Caco-2 (cell line): ENCODE measurements at places on chromosomes 12 and 14.

GRCh38 chr12:12606781-12607589, 4.7 kb upstream of the CREBL2 start:
- peaks cover 12% of the 10 kb centered on the region; the same call in 1 of the 2 replicates for H3K4me1 ChIP-seq
- no peaks in the 10 kb centered on the region for H3K36me3 ChIP-seq
- H3K27ac ChIP-seq, result peak overlapping the region; percentile 7

DNA sequence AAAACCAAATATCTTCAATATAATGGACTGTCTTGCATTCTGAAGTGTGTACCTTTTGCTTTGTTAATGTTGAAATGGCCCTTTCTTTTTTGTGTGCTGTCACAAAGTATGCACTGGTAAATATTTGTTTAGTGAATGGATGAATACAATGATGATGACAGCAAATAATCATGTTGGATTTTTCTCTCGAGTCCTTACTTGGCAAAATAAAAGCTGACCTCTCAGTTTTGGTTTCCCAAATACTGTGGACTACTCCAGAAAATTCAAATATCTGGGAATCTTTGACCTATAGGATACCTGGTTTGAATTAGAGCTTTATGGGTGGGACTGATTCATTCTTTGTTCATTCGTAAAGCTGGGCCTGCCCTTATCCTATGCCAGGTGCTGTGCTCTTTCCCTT, 5.5 kb downstream of the UBE3B start:
- DNase-seq, result no peak
- H3K4me3 ChIP-seq, result no peak overlapping the region
- H3K27me3 ChIP-seq, result no peaks in the 10 kb centered on the region
- no peak overlapping the region for H3K27ac ChIP-seq
- H3K36me3 ChIP-seq, result no peaks in the 10 kb centered on the region; the same call in 1 of the 2 replicates

- no peaks in the 10 kb centered on the region for H3K36me3 ChIP-seq
- no peaks in the 10 kb centered on the region for H3K27me3 ChIP-seq
- no peaks in the 10 kb centered on the region for H3K4me1 ChIP-seq
- H3K27ac ChIP-seq, result no peak overlapping the region
- H3K4me3 ChIP-seq, result no peak overlapping the region
Observed at GRCh38 chr12:127178463-127178862, 1088.5 kb upstream of the TMEM132C start.

- no peaks in the 10 kb centered on the region for H3K27me3 ChIP-seq
- H3K36me3 ChIP-seq, result peaks cover 3% of the 10 kb centered on the region
- DNase-seq, result no peak
- H3K4me3 ChIP-seq, result no peak overlapping the region
Observed at GRCh38 chr14:73903028-73903427, 16.4 kb downstream of the ZNF410 start.

DNA sequence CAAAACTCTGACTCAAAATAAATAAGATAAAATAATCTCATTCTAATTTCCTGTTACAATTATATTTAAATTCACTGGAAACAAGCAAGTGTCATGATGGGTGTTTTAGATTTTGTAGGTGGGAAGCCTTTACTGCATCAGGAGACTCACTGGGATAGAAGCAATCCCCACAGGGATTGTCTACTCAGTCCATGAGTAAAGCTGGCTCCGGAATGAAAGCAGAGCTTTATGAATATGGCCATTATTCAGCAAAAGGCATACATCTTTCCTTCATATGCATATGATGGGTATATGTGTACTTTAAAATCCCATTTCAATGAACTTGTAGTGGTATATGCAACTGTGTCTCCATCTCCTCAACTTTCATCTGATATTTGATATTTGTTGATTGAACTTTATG, 25.4 kb upstream of the PPM1H start:
- no peak overlapping the region for H3K27ac ChIP-seq
- H3K27me3 ChIP-seq, result no peaks in the 10 kb centered on the region
- no peak for DNase-seq
- peaks cover 33% of the 10 kb centered on the region for H3K4me1 ChIP-seq
- no peaks in the 10 kb centered on the region for H3K36me3 ChIP-seq
- no peak overlapping the region for H3K4me3 ChIP-seq

- no peaks in the 10 kb centered on the region for H3K27me3 ChIP-seq
- H3K4me3 ChIP-seq, result peak overlapping the region; percentile 80
- DNase-seq, result no peak
- peak overlapping the region; percentile 91 for H3K27ac ChIP-seq
- peaks cover 4% of the 10 kb centered on the region for H3K4me1 ChIP-seq
Observed at GRCh38 chr12:76879710-76880518, 1.1 kb upstream of the CSRP2 start.

GRCh38 chr14:53967606-53968005, 11.0 kb upstream of the BMP4 start:
- H3K4me3 ChIP-seq, result no peak overlapping the region
- no peaks in the 10 kb centered on the region for H3K27me3 ChIP-seq

DNA sequence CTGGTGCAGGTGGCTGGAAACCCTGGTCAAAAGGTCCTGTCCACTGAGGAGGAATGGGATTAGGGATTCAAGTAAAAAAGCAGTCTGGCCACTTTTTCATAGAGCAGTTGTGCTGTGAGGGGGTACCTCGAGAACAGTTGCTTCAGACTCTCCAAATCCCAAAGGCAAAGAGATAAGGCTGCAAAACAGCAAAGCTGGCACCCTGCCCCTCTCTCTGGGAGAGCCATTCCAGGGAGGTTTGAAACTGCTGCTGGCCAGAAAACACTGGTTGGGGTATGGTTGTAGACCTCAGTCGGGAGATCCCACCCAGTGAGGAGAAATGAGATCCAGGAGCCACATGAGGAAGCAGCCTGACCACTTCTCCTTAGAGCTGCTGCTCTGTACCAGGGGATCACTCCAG, 137.3 kb downstream of the CEP83 start:
- H3K36me3 ChIP-seq, result peaks cover 8% of the 10 kb centered on the region
- H3K27ac ChIP-seq, result no peak overlapping the region
- no peaks in the 10 kb centered on the region for H3K27me3 ChIP-seq
- no peak overlapping the region for H3K4me3 ChIP-seq
- H3K4me1 ChIP-seq, result no peaks in the 10 kb centered on the region
- DNase-seq, result no peak

DNA sequence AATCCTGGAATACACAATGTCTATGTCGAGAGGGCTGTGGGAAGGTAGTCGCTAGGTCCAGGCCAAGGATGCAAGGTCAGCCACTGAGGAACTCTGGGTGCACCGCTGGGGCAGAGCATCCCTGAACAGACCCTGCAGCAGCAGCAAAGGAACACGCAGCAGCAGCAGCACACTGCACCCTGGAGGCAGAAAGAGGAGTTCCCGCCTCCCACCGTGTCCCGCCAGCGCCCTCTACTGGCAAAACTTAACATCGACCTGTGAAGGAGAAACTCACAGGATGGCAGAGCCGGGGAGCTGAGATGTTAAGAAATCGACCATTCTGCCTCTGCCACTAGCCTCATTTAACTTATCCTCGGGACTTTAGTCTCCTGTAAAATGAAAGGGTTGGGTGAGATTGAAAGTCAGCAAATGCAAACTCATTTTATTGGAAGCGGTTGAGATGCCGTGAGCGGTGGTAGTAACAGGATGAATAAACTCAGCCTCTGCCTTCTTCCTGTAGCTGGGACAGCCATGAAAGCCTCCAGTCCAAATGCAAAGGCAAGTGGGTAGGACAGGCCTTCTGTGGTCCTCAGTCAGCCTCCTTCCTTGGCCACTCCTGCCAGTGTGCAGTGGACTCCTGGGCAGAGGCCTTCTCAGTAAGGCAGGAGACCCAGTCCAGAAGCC, 45.6 kb downstream of the STAB2 start:
- DNase-seq, result peak; percentile 80
- no peaks in the 10 kb centered on the region for H3K4me1 ChIP-seq
- H3K27ac ChIP-seq, result no peak overlapping the region
- no peaks in the 10 kb centered on the region for H3K36me3 ChIP-seq

- no peak overlapping the region for H3K4me3 ChIP-seq
- no peaks in the 10 kb centered on the region; the same call in 1 of the 2 replicates for H3K27me3 ChIP-seq
- no peaks in the 10 kb centered on the region for H3K4me1 ChIP-seq
- no peaks in the 10 kb centered on the region for H3K36me3 ChIP-seq
Observed at GRCh38 chr14:30238936-30239335, 311.3 kb upstream of the PRKD1 start.

DNA sequence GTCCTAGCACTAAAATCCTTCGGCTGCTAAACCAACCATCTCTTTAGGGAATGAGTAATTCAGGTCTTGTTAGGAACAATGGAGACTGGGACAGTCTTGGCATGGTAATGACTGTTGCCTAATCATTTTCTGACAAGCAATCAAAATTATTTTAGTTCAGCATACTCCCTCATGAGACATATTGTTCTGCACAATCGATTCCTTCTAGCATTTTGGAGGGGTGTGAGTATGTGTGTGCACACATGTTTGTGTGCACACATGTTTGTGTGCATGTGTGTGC, 2.1 kb upstream of the KRT1 start:
- H3K27ac ChIP-seq, result no peak overlapping the region
- DNase-seq, result no peak
- no peaks in the 10 kb centered on the region for H3K36me3 ChIP-seq
- 0 out of 2 replicates have a peak, but pooled peaks cover 1% of the 10 kb centered on the region for H3K27me3 ChIP-seq

- peak overlapping the region; percentile 97 for H3K27ac ChIP-seq
- no peaks in the 10 kb centered on the region for H3K27me3 ChIP-seq
- peaks cover 18% of the 10 kb centered on the region for H3K4me1 ChIP-seq
- no peak for DNase-seq
Observed at GRCh38 chr14:37171678-37172023, 755 bp downstream of the SLC25A21 start.

DNA sequence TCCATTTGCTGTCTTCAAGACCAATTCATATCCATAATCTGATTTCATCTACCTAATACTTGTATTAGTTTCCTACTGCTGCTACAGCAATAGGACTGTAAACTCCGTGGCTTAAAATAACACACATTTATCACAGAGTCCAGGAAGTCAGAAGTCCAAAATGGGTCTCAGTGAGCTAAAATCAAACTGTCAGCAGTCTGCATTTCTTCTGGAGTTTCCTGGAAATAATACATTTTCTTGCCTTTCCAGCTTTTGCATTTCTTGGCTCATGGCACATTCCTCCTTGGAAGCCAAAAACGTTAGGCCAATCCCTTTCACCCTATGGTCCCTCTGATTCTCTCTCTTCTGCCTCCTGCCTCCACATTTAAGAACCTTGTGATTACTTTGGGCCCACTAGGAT, 239.8 kb downstream of the PRKD1 start:
- no peaks in the 10 kb centered on the region for H3K27me3 ChIP-seq
- H3K36me3 ChIP-seq, result no peaks in the 10 kb centered on the region
- no peak for DNase-seq
- H3K4me1 ChIP-seq, result no peaks in the 10 kb centered on the region

- no peaks in the 10 kb centered on the region for H3K36me3 ChIP-seq
- no peaks in the 10 kb centered on the region for H3K4me1 ChIP-seq
- no peak for DNase-seq
- no peaks in the 10 kb centered on the region for H3K27me3 ChIP-seq
- no peak overlapping the region for H3K4me3 ChIP-seq
Observed at GRCh38 chr14:93537951-93538350, 107.2 kb downstream of the UNC79 start.

GRCh38 chr14:68145539-68145938, 326.0 kb downstream of the RAD51B start:
- no peak overlapping the region for H3K4me3 ChIP-seq
- H3K36me3 ChIP-seq, result no peaks in the 10 kb centered on the region
- DNase-seq, result no peak
- H3K27me3 ChIP-seq, result no peaks in the 10 kb centered on the region
- peaks cover 26% of the 10 kb centered on the region for H3K4me1 ChIP-seq

GRCh38 chr12:77131977-77132490, 66.7 kb upstream of the E2F7 start:
- no peaks in the 10 kb centered on the region for H3K36me3 ChIP-seq
- no peaks in the 10 kb centered on the region for H3K27me3 ChIP-seq
- H3K27ac ChIP-seq, result no peak overlapping the region
- 0 out of 2 replicates have a peak, but pooled peaks cover 7% of the 10 kb centered on the region for H3K4me1 ChIP-seq

- no peaks in the 10 kb centered on the region for H3K4me1 ChIP-seq
- no peaks in the 10 kb centered on the region for H3K27me3 ChIP-seq
- H3K27ac ChIP-seq, result no peak overlapping the region
- no peak for DNase-seq
- H3K4me3 ChIP-seq, result no peak overlapping the region
Observed at GRCh38 chr14:93533842-93534241, 103.1 kb downstream of the UNC79 start.

- H3K36me3 ChIP-seq, result peaks cover 4% of the 10 kb centered on the region
- DNase-seq, result no peak
- H3K4me3 ChIP-seq, result no peak overlapping the region
- H3K27me3 ChIP-seq, result no peaks in the 10 kb centered on the region
- no peak overlapping the region for H3K27ac ChIP-seq
Observed at GRCh38 chr12:125100551-125101434, 35.6 kb downstream of the AACS start.

DNA sequence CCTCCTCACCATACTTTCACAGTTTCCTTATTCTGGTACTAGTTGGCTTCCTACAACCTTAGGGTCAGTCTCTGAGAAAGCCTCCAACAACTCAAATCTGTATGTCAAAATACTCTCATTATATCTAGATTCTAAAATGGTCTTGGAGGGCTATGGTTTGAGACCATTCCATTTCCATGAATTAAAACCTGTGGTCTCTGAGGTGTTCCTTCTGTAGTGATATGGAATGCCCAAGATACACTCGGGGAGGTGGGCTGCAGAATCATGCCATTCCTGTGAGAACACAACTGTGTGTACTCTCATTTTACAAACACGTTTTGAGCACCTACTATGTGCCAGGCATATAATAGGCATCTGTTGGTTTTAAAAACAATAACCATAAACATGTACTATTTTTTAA, 74.0 kb downstream of the FERMT2 start:
- H3K4me1 ChIP-seq, result no peaks in the 10 kb centered on the region
- H3K27ac ChIP-seq, result no peak overlapping the region
- H3K27me3 ChIP-seq, result no peaks in the 10 kb centered on the region
- no peak overlapping the region for H3K4me3 ChIP-seq
- no peak for DNase-seq
- H3K36me3 ChIP-seq, result no peaks in the 10 kb centered on the region

DNA sequence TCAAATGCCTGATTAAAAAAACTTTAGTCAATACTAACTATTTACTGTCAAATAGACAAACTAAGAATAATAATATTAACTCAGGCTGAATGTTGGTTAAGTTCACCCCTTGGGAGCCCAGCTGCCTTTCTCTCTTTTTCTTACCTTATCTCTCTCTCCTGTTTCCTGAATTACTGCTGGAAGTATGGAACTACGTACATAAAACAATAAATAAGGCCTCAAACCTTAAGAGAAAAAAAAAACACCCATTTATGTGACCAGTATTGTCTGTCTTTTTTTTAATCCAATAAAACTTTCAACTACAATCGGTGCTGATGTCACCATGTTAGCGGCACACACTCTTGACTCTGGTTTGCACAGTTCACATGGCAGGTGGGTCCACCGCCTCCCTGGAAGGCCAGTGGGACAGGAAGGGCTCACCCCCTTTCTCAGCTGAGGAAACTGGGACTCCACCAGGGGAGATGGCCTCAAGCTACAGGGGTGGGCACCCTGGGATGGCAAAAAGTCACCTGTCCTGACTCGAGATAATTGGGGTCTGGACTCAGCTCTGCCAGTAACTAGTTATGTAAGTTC, 21.3 kb downstream of the BCL11B start:
- no peaks in the 10 kb centered on the region for H3K36me3 ChIP-seq
- no peaks in the 10 kb centered on the region for H3K27me3 ChIP-seq
- no peaks in the 10 kb centered on the region for H3K4me1 ChIP-seq

- no peak overlapping the region for H3K4me3 ChIP-seq
- H3K36me3 ChIP-seq, result no peaks in the 10 kb centered on the region
- no peaks in the 10 kb centered on the region for H3K27me3 ChIP-seq
- no peak for DNase-seq
- H3K4me1 ChIP-seq, result no peaks in the 10 kb centered on the region
- no peak overlapping the region for H3K27ac ChIP-seq
Observed at GRCh38 chr12:71452006-71452405, 12.4 kb downstream of the LGR5 start.

- peaks cover 7% of the 10 kb centered on the region; the same call in 1 of the 2 replicates for H3K4me1 ChIP-seq
- H3K27me3 ChIP-seq, result no peaks in the 10 kb centered on the region
- DNase-seq, result peak; percentile 17
Observed at GRCh38 chr14:22002860-22003284, 329.3 kb upstream of the OR4E1 start.

GRCh38 chr12:127809275-127809674, 457.7 kb upstream of the TMEM132C start:
- DNase-seq, result no peak
- no peaks in the 10 kb centered on the region for H3K27me3 ChIP-seq
- no peak overlapping the region for H3K27ac ChIP-seq
